ENCODE measurements at places on chromosomes 2 and 18.

DNA sequence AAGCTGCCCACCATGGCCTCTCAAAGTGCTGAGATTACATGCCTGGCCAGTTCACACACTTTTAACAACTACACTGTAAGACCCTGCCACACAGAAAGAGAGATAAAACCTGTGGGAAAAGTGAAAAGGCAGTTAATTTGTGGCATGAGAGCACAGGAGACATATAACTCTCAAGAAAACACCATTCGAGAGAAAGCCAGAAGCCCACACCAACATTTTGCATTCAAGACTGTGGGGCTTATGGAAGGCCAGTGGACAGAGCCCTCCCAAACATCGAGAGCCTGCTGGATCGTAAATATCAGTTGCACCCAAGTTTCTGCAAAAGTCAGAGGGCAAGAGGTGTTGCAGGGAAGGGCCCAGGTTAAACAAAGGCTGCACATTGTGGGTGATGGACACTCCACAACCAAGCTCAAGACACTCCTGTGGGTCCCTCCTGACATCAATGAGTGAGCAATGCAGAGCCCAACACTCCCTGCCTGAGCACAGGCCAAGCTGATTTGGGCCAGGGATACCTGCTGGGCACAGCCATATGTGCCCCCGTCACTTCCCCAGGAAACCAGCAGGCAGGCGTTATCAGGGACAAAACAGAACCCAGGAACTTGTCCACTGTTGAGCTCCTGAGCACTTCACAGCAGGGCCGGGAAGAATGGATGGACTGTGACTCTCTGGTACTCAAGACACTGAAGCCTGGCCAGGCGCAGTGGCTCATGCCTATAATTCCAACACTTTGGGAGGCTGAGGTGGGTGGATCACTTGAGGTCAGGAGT lies 114.4 kb downstream of the ZFP36L2 start:
- DNase-seq: no peak

DNA sequence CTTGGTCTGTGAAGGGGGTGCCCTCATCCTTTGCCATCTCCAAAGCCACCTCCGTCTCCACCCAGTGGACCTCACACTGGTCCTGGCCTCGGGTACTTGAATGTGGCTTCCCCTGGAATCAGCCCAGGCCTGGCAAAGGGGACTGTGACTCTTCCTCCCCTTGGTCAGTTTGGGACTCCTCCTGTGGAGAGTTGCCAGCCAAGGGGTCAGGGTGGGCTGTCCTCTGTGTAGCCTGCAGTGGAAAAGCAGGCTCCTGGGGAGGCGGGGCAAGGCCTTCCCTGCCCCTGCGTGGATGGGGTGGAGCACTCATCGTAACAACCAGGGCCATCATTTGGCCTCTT lies 59.8 kb downstream of the INHBB start:
- no peak for DNase-seq

DNA sequence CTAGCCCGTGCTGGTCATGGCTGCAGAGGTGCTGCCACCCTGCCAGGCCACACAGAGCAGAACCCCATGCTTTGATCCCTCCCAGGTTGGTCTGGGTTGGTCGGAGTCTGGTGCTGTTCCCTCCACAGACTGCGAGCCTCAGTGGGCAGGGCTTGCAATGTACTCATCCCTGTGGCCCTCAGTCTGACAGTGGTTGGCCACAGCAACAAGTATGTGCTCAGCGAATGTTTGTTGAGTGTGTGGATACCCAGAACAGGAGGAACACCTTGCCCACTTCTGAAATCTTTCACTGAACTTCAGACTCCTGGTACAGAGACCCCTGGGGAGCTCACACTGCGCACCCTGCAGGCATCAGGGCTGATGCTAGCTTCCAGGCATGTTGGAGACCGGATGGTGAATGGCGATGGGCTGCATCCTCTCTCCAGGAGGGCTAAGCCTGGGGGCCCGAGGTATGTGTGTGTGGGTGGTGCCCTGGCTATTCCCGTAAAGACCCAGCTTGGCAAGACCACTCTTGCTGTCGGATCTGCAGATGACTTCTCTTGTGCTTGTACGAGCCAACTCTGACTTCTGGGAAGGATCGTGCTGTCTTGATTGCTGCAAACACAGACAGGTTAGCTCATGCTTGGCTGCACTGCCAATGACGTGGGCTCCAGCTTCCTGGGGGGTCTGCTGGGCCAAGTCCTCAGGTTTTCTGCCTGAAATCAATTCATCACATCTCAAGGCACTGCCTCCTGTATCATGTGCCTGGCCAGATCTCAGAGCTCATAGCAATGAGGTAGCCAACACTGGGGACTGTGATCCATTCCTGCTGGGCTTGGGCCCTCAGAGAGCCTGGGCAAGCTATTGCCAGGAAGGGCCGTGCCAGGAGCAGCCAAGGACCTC lies 43.7 kb downstream of the RHOB start:
- no peak for DNase-seq

- no peak for DNase-seq
Observed at GRCh38 chr2:212032032-212032431, 506.6 kb downstream of the ERBB4 start.

GRCh38 chr2:121076885-121077549 lies 208.0 kb downstream of the TFCP2L1 start:
- peak; percentile 75 for DNase-seq

GRCh38 chr2:38496927-38497669 lies 105.6 kb downstream of the HNRNPLL start:
- no peak for DNase-seq
